ENCODE measurements at places on chromosomes 12 and 14.

GRCh38 chr14:52422650-52423356 lies 108.7 kb downstream of the PTGER2 start:
- DNase-seq: no peak

- no peak for DNase-seq
Measured at GRCh38 chr12:22339691-22340090, 5.2 kb upstream of the ST8SIA1 start.

GRCh38 chr12:120473807-120474615 lies 4.5 kb upstream of the SRSF9 start:
- DNase-seq: no peak

- no peak for DNase-seq
Measured at GRCh38 chr12:87849074-87849473, 180.1 kb downstream of the C12orf50 start.

GRCh38 chr12:11744410-11744801 lies 94.9 kb downstream of the ETV6 start:
- DNase-seq: no peak

- DNase-seq: no peak
Measured at GRCh38 chr12:43287706-43288383, 264.2 kb downstream of the ADAMTS20 start.

DNA sequence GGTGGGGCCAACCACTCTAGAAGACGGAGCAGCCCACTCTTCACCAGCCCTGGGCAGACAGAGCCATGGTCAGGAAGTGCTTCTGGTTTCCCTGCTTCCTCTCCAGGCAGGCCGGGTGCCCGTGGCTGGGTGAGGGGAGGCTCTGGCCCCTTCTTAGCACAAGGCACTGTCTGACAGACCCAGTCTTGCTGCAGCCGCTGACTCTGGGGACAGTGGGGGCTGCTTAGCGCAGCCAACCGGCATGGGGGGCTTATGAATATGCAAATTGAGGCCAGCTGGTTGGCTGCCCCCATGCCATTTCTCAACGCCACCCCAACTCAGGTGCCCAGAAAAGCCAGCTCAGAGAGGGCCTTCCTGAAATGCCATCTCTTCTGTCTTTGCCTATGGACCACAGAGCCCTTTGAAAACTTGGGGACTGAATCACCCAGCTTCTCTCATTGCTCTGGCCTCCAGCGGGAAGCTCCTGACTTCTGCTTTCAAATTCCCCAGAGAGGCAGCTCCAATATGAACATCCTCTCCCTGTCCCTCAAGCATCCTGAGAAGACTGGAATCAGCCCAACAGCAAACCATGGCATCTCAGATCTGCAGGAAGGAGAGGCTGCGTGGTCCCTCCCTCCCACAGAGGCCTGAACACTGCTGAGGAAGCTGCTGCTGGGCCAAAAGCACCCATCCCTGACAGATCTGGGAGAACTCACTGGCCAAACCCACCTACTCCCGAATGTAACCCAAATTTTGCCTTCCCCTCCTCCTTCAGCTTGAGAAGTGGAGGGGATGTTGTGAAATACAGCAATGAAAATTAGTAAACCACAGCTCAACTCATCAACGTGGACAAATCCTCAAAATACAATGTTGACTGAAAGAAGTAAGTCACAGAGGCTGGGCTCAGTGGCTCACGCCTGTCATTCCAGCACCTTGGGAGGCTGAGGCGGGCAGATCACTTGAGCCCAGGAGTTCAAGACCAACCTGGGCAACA lies at the start of gene PROX2:
TSS of gene PROX2 (minus strand) at position 205 of the 973 bp plus-strand sequence. CDS start 12,311 bp downstream, outside the sequence.
- DNase-seq: no peak

DNA sequence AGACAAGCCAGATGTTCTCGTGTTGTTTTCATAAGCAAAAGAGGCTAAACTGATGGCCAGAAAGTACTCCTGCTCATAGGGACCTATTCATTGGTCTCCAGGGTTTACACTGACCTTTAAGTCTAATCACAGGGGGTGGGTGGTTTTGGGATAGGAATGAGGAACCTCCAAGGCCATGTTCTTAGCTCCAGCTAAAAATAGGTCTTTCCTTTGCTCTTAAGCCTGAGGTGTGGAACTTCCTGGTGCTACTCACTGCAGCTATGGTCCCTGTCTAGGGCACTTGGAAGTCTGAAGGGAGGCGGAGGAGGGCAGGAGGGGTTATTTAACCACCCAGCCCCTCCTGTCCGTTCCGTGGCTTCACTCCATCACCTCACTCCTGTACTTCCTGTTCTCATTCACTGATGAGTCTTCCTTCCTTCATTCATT lies 18.6 kb downstream of the GPRC5A start:
- DNase-seq: no peak

DNA sequence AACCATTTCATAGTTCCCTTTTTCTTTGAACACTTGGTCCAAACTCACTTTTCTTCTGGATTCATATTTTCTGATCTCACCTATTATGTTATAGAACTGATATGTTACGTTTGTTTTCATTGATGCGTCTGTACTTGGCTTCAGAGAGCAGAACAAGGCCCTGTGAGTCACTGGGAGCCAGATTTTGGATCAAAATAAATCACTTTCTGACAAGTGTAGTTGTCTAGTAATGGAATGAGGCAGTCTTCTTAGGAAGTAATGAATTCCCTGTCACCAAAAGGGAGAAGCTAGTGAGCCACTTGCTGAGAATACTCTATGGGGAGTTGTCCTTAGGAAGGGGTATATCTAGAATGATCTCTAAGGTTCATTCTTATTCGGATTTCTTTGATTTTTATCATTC lies 10.2 kb downstream of the BICD1 start:
- DNase-seq: no peak

DNA sequence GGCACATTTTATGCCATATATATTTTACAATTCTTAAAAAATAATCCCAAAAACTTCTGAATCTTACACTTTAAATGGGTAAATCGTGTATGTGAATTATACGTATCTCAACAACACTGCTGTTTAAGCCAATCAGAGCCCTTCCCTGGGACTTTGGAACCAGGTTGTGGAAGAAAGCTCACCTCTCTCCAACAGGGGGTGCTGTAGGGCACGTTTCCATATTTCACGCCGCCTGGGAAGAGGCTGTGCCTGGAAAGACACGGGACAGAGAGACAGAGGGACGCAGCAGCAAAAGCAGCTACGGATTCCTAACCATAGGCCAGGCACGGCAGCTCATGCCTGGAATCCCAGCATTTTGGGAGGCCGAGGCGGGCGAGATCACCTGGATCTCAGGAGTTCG lies 29.4 kb upstream of the FBRSL1 start:
- DNase-seq: no peak

GRCh38 chr12:85552461-85552860 lies 272.4 kb downstream of the ALX1 start:
- DNase-seq: no peak

DNA sequence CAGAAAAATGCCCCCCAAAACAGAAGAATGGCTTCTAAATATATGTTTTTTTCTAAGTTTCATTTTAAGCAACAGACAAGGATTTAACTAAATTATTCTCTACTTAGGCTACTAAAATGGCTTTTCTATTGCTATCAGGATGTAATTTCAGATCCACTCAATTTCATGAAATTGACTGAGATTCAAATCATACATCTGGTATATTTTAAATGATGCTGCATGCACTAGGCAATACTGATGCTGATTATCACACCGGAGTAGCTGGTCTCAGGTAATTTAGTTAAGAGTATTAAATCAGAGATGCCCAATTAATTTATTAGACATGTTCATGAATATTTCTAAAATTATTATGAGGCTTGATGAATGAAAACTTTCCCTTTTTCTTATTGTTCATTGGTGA lies 151.7 kb downstream of the APAF1 start:
- no peak for DNase-seq

DNA sequence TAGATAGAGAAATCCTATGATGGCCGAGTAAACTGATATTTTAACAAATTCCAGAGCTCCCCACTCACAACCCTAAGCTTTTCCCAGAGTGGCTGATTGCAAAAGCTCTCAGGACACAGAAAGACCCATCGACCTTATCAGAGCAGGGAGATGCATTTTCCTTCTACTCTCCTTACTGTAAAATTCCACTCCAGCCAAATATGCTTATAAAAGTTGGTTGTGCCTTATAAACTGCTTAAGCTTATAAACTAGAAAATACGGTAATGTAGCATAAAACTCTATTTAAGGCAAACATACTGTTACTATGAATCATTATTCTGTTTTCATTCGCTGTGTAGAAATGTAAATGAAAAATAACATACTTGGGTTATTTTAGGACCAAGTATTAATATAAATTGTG lies 41.6 kb upstream of the TRHDE start:
- no peak for DNase-seq

GRCh38 chr12:98724384-98725155 lies 79.5 kb downstream of the APAF1 start:
- no peak for DNase-seq

- no peak for DNase-seq
Measured at GRCh38 chr14:51395361-51395849, 155.4 kb downstream of the TMX1 start.

GRCh38 chr12:89844539-89844938 lies 135.9 kb upstream of the ATP2B1 start:
- no peak for DNase-seq

DNA sequence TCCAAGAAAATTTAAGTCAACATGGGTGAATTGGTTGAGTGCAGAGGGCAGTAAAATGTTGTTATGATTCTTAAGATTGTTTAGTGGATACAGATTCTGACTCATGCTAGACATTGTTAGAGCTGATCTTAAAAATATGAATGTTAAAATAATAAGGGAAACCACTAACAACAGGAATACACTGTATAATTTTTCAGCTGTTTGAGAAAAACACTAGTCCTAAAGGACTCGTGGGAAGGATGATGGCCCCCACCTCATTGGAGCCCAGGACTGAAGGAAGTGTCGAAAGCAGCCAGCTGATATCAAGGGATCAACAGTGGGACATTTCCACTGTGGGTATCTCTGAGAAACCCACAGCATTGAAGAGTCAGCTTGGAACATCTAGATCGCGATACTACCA lies 82.9 kb upstream of the SCAF11 start:
- no peak for DNase-seq

GRCh38 chr12:3962631-3963483 lies 89.7 kb upstream of the PARP11 start:
- DNase-seq: no peak

GRCh38 chr12:130683080-130683479 lies 33.0 kb downstream of the RIMBP2 start:
- DNase-seq: no peak

- no peak for DNase-seq
Measured at GRCh38 chr12:52390739-52391617, 5.5 kb upstream of the KRT84 start.

DNA sequence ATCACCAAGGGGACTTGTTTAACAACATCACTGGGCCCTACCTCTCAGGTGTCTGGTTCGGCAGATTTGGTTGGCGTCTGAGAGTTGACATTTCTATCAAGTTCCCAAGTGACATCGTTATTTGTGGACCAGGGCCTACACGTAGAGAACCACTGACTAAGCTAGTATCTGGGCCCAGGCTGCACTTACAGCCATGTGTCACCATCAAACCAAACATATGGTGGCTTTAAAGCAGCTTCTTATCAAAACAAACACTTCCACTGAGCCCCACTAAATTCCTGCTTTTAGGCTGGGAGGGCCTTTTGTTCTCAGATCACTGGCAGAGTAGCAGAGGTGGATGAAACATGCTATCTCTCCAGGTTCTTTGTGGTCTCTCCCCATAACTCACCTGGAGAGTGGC lies 220.5 kb downstream of the PELI2 start:
- DNase-seq: no peak

- DNase-seq: no peak
Measured at GRCh38 chr12:126830778-126831680, 1435.9 kb upstream of the TMEM132C start.

- DNase-seq: no peak
Measured at GRCh38 chr12:3277306-3277943, 200.2 kb downstream of the TSPAN9 start.

- DNase-seq: no peak
Measured at GRCh38 chr12:31591380-31591901, 505 bp upstream of the DENND5B start.

- no peak for DNase-seq
Measured at GRCh38 chr14:104393898-104394381, 185.6 kb upstream of the C14orf180 start.

DNA sequence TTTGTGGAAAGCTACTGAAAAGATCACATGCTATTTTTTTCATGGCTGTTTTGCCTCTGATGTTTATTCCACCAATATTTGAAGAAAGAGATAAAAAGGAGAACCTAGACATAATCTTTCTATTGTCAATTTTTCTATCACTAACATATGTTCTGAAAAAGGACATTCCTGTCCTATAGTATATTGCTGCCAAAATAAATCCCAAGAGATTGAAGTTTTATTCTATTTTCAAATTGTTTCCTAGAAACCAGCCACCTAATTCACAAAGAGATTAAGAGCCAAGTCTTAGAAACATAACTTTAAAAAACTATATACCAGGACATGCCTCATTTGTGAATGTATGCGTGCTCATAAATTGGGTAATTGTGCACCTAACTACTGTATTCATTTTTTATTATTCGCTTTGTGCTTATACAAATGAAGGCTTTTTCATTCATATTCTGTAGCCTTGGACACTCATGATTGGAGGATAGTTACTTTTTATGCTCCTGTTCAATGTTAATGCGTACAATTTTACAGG lies 200.7 kb downstream of the FUT8 start:
- no peak for DNase-seq

- no peak for DNase-seq
Measured at GRCh38 chr14:94797887-94798286, 28.0 kb upstream of the GSC start.

DNA sequence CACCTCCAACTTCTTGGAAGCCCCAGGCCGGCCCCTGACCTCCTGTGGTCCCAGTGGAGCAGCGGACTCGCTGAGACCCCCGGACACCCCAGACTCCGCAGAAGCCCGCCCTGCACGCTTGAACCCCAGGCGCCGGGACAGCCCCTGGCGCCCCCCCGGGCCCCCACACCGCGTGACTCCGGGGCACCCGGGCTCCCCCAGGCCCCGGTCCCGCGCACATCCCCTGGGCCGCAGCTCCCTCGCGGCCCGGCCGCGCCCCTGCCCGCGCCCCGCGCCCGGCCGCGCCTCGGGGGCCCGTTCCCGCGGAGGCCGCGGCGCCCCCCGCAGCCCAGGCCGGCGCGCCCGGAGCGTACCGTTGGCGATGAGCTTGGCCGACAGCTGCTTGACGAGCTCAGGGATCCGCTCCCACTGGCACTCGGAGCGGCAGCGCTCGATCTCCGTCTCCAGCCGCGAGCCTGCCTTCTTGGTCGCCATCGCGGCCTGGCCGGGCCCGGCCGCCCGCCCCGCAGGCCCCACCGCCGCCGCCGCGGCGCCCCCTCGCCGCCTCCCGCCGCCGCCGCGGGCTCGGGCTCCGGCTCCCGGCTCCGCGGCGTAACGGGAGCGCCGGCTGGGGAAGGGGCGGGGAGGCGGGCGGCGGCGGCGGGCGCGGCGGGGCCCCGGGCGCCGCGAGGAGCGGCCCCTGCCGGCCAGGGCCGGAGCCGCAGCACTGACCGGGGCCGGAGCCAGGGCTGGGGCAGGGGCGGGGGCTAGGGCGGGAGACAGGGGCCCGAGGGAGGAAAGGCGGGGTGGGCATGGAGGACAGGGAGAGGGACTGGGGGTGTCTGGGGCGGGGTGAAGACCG lies at the start of gene TTC7B:
TSS of gene TTC7B (minus strand) at position 609 of the 841 bp plus-strand sequence. CDS start at position 474, 135 bp downstream.
- DNase-seq: no peak

- no peak for DNase-seq
Measured at GRCh38 chr14:75428230-75429104, 645 bp downstream of the JDP2 start.

GRCh38 chr14:24784981-24785380 lies 151.0 kb upstream of the GZMB start:
- DNase-seq: no peak
